ENCODE measurements at places on chromosomes 2 and 18.
A peak's percentile ranks its signal among the peaks of the same experiment; 100 is the strongest.

DNA sequence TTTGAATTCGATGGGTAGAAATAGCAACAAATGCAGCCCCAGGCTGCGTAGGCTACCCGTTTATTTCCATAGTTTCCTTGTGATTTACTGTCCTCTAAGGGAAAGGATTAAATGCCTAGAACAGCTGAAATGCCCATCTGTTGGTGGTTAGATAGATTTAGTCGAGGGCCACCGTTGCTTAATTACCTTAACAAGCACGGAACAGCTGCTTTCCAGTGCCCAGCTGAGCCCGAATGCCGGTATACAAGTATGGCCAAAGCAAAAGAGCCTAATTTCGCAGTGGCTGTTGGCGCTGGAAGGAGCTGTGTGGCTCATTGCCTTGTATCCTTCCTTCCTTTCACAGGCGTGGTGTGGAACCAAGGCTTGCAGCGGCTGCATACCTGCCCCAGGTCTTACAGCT is 109.1 kb downstream of the CABLES1 start:
- H3K36me3 ChIP-seq = peaks cover 15% of the 10 kb centered on the region
- H3K4me1 ChIP-seq = no peaks in the 10 kb centered on the region
- DNase-seq = no peak
- H3K27me3 ChIP-seq = no peaks in the 10 kb centered on the region
- H3K4me3 ChIP-seq = no peak overlapping the region
- no peak overlapping the region for H3K27ac ChIP-seq

DNA sequence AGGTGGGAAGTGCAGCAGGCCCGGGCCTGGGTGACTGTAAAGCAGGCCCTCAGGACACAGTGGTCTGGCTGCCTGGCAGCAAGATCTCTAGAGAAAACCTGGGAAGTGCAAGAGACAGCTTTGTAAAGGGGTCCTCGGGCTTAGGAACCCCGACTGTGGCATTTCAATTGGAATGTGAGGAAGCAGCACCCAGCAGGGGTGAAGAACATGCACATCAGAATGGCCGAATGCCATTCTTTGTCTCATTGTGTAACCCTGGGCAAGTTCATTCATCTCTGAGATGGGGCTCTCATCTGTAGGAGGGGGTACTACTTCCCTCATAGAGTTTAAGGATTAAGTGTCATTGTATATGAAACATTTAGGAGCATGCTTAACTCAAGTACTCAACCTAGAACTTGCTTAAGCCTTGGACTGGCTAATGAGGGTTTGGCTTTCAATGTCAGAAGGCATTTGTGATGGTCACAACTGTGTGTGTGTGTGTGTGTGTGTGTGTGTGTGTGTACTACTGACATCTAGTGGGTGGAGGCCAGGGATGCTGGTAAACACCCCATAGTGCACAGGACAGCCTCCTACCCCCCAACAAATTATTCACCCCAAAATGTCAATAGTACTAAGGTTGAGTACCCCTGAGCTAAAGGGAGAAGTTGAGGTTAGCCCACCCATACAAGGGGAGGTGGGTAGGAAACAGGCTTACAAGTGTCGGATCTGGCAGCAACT is 29.3 kb downstream of the MEX3C start:
- no peak overlapping the region for H3K27ac ChIP-seq
- no peaks in the 10 kb centered on the region for H3K36me3 ChIP-seq
- no peak overlapping the region for H3K4me3 ChIP-seq
- H3K27me3 ChIP-seq = no peaks in the 10 kb centered on the region
- no peaks in the 10 kb centered on the region for H3K4me1 ChIP-seq
- no peak for DNase-seq

- DNase-seq = no peak
- H3K27me3 ChIP-seq = no peaks in the 10 kb centered on the region
- no peak overlapping the region for H3K4me3 ChIP-seq
These were observed 70.2 kb upstream of the EMILIN2 start for GRCh38 chr18:2776601-2777000.

DNA sequence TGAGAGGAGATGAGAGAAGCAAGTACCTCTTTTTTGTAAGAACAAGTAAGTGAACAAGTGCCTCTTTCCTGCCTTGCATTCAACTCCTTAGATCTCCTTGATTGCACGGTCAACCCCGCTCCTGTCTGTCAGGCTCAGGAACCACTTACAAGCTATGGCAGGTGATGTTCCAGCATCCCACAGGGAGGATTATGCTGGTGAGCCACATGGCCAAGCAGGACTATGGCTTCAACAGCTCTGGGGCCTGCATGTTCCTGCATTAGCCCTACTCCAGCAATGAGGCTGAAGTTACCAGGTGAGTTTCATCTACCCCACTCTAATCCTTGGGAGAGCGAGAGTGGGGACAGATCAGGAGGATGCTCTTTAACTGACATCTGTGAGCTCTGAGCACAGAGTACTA is 29.5 kb downstream of the TTC32 start:
- peaks cover 6% of the 10 kb centered on the region for H3K4me1 ChIP-seq
- DNase-seq = no peak
- no peak overlapping the region for H3K27ac ChIP-seq
- no peaks in the 10 kb centered on the region for H3K36me3 ChIP-seq
- H3K27me3 ChIP-seq = peaks cover 35% of the 10 kb centered on the region
- no peak overlapping the region for H3K4me3 ChIP-seq

DNA sequence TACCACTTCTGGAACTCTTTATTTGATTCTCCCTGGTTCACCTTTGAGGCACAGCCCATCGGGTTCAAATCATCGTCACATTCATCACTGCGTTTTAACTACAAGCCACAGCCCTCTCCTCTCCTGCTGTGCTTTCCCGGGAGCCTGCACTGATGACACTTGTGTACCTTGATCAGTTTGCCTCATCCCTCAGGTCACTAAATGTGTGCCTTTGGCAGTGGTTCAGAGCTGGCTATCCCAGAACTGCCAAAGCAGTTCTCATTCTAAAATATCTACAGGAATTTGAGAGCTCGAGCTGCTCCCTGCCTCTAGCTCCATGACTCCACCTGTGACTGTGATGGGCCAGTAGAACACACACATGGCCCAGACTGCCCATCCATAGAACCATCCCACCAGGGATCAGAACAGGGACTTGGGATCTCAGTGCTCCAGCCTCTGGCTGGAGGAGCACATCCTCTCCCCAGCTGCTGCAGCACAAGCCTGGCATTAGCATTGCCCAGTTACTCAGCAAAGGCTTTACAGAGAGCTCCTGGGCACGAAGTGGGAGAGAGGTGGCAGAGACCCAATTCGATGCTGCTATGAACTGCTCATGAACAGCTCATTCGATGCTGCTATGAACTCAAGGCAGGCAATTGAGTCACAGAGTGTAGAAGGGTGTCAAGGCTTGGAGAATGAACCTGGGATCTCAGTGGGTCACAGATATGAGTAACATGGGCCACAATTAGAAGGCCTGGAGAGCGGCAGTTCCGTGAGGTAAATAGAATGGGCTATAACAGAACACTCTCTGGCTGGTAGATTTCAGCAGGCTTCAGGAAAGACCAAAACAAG is 41.9 kb downstream of the EVA1A start:
- peaks cover 1% of the 10 kb centered on the region for H3K27me3 ChIP-seq
- peaks cover 29% of the 10 kb centered on the region for H3K4me1 ChIP-seq
- H3K27ac ChIP-seq = peak overlapping the region; percentile 55
- peaks cover 63% of the 10 kb centered on the region for H3K36me3 ChIP-seq
- peak; percentile 37 for DNase-seq
